ENCODE measurements at places on chromosomes 12 and 14. TPM values are rescaled to one million over a fixed set of nuclear protein-coding genes. Genes with fewer than 3 reads are reported as not detected.

Gene METTL1
- 39.3 TPM for total RNA-seq

Gene ASPG
- 1.9 TPM for total RNA-seq

GRCh38 chr12:55681142-55682077, 26.3 kb downstream of the ITGA7 start:
- DNase-seq: no peak

DNA sequence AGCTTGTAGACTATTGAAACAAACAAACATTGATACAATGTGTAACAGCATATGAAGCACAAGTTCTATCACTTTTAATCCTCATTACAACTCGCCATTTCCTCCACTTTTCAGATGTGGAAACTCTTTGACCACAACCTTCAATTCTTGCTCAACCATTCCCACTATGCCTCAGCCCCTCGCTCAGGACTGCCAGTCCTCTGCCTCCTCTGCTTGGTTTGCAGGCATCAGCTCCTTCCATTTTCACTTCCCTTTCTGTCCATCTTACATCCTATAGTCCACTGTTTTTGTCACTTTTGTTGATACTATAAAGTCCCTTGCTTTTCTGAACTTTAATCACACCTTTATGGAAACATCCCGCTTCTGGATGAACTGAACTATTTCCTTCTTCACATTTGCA, 28.2 kb upstream of the CD27 start:
- DNase-seq: no peak

DNA sequence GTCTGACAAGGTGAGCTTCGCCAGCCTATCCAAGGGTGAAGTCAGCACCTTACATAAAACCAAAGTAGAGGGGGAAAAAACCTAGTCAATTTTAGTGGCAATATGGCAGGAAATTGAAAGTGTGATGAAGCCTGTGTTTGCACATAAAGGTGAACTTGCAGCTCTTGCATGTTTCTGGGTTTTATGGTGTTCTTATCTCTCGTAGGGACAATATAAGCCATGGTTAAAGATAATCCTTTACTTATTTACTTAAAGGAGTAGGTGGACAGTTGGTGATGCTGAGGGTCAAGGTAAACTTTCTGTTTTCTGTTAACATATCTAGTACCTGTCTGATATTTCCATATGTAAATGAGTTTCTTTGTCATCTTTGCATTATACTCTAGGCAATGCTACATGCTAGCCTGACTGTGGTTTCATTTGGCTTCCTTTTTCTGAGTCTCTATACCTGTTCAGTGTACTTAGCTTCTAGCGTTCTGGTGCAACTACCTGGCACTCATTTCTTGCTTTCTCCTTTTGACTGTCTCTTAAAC, 32.8 kb downstream of the CCDC91 start:
- no peak for DNase-seq
